ENCODE measurements at places on chromosomes 7 and 10.

DNA sequence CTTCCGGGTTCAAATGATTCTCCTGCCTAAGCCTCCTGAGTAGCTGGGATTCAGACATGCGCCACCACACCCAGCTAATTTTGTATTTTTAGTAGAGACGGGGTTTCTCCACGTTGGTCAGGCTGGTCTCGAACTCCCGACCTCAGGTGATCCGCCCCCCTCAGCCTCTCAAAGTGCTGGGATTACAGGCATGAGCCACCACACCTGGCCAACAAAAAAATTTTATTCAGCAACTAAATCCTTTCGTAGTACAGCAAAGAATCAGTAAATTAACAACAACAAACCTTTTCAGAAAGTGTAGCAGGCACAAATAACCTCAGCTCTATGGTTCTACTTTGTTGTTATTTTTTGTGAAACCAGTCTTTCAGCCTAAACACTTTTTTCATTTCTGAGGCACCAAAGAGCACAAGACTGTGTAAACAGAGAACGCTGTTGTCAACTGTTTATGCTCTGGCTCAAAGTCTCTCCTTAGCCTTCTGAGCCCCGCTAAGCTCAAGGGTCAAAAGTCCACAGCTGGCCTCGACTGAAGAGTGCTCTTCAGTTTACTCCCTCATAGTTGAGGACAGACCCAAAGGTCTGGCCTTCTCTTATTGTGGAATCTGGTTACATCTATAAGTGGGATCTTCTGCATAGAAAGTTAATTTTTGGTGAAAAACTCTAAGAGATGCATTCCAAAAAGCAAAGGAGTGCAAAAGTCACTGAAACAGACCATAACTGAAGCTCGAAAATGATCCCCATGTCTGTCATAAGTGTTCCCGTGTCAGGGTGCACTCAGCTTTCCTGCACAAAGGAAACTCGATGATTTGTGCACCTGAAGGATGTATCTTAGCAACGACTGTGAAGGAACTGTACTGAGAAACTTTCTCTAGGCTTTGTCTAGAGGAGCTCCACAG is 24.6 kb upstream of the DDX50 start:
- no peak for DNase-seq

GRCh38 chr10:72709041-72709440 is 17.1 kb downstream of the MCU start:
- DNase-seq: no peak

DNA sequence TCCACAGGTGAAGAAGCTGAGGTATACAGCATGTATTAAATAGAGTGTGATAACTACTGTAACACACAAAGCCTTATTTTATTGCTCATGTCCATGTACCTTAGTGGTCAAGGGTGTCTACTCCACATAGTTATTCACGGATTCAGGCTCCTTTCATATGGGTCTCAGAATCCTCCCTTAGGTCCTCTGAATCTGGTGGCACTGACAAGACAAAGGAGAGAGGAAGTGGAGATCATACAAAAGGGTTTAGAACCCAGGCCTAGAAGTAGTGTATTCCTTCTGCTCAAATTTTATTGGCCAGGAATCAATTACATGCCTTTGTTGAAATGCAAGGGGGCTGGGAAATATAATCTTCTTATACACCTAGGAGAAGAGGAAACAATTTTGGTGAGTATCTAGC is 164.6 kb downstream of the PTEN start:
- no peak for DNase-seq

DNA sequence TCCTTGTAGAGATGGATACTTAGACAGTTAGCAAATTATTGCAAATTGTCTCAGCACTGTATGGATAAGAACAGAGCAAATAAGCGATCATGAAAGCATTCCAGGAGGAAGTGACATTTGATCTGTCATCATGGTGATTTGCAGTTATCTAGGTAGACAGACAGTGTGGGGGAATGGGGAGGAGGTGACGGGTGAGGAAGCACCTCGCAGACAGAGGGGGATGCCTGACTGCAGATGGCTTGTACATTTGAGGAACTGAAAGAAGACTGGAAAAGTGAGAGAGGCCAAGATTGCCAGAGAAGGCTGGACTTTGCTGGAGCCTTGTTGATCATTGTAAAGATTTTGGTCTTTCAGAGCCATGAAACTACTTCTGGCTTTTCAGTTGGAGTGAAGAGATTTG is 318.2 kb upstream of the CELF2 start:
- DNase-seq: no peak

- no peak for DNase-seq
Observed at GRCh38 chr10:67225226-67225625, 299.4 kb downstream of the LRRTM3 start.

GRCh38 chr10:95544783-95545500 is 16.2 kb downstream of the SORBS1 start:
- no peak for DNase-seq

DNA sequence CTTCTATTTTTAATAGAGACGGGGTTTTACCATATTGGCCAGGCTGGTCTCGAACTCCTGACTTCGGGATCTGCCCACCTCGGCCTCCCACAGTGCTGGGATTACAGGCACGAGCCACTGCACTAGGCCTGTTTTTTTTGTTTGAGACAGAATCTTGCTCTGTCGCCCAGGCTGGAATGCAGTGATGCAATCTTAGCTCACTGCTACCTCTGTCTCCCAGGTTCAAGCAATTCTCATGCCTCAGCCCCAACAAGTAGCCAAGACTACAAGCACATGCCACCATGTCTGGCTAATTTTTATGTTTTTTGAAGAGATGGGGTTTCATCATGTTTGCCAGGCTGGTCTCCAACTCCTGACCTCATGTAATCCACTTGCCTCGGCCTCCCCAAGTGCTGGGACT is 73.7 kb downstream of the TYW1B start:
- DNase-seq: peak; percentile 32

GRCh38 chr10:29914986-29915785 is 144.2 kb downstream of the JCAD start:
- DNase-seq: no peak

- DNase-seq: no peak
Observed at GRCh38 chr7:44689427-44689826, 59.2 kb upstream of the ZMIZ2 start.

GRCh38 chr7:44066494-44067063 is 1.2 kb upstream of the PGAM2 start:
- no peak for DNase-seq

DNA sequence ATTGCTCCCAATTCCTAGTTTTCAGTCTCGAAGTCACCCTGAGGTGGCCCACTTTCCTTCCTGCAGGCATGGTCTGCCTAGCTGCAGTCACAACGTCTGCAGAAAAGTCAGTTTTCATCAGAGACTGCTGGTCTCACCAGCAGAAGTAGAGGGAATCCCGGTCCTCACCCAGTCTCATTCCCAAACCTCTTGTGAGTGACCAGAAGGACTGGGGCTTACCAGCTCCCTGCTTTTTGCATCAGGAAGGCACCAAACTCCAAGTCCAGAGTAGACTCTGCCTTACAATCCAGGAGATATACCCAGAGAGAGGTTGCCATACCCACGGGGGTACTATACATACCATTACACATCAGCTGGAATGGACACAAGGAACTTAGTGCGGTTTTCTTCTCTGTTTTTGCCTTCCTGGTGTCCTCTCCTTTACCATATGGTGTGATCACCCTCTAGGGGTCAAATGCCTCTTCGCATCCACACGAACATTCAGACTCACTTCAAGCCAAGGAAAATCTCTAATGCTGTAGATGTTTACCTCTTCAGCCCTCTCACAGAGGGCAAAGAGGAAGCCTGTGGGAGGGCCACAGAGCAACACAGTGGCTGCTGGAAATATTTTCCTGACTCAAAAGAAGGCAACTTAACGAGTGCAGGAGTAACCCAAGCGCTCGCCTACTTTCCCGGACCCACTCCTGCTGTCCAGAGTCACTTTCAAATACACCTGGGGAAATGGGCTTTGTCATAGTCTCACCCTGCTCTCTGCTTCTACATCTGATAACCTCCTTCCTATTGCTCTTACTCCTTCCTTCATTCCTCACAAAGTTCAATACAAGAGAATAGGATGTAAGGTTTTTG is 220.9 kb downstream of the C7orf25 start:
- peak; percentile 22 for DNase-seq

DNA sequence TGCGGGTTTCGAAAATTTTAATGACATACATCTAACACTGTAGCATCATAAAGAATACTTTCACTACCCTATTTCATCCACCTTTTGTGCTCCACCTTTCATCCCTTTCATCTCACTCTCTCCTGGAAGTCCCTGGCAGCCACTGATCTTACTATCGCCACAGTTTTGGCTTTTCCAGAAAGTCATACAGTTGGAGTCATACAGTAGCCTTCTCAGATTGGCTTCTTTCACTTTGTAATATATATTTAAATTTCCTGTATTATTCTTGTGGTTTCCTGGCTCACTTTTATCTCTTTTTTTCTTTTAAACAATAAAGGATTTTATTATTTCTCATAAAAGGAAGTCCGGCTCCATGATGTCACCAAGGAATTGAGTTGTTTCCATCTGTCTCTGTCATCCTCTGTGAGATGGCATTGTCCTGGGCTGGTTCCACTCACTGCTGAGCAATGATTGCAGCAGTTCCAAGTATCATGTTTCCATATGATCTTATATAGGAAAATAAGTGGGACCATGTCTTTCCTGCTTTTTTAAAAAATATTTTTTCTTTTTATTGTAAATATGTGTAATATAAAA is 626.3 kb downstream of the POM121L12 start:
- DNase-seq: no peak

DNA sequence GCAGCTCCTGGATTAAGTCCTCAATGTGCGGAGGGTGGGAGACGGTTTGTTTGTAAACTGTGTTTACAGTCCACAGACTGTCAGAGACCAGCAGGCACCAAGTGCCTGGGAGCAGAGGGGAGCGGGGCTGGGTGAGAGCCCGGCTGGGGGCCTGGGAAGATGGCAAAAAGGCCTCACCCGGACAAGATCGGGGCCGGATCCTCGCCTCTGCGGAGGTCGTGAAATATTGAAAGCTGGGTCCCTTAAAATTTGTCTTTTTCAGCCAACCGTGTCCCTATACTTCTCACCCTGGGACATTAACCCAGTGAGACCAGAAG is 2.8 kb downstream of the MMP21 start:
- DNase-seq: no peak

DNA sequence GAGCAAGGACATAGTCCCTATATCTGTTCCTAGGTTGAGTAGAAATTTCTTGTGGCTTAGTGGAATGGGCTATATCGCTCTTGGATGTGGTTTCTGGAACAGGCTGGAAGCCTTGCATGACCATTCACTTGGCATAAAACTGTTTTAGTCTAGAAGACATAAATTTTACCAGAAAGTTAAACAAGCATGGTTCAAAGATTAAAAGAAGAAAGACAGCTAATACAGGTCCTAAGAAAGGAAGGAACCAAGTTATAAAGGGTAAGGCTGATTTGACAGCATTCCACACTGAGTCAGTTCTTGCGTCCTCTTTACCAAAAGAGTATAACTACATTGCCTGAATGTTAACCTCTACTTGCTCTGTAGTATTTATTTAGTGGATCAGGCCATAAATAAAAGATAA is 724.2 kb downstream of the SORCS1 start:
- DNase-seq: no peak

DNA sequence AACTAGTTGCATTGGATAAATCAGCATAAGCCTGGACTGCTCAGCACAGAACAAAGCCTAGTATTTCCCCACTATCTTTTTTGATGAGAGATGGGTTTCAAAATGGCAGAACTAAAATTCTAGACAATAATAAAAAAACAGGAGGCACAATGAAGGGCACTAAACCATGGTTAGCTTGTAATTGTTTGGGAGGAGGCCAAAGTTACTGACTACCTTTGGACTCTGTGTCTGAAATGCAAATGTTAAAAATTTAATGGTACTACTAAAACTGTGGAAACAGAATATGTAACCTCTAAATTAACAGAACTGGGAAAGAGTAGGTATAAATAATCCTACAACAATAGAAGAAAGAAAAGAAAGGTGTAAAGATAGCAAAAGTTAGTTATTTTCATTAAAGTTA is 13.0 kb downstream of the ADAM12 start:
- no peak for DNase-seq

GRCh38 chr7:52500841-52501240 is 534.6 kb upstream of the POM121L12 start:
- no peak for DNase-seq

GRCh38 chr10:76839276-76839675 is 798.3 kb downstream of the KCNMA1 start:
- DNase-seq: no peak

DNA sequence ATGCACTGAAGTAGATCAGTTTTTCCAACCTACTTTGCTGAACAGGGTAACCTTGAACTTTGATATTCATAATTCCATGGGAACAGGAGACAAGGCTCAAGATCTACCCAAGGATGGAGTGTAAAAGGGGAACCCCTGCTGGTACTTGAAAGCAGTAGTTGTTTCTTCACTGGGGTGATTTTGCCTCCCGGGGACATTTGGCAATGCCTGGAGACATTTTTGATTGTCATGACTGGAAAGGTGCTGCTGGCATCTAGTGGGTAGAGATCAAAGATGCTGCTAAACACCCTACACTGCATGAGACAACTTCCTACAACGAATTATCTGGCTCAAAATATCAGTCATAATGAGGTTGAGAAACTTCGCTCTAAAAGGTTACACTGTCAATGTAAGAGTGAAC is 214.8 kb upstream of the CTBP2 start:
- no peak for DNase-seq

- DNase-seq: no peak
Observed at GRCh38 chr7:141558544-141559183, 7.5 kb downstream of the AGK start.
